Stimulated activated CD4-positive, alpha-beta T cell treated with anti-CD3 and anti-CD28 coated beads, Interleukin-4, amount 100 ng/mL, for 48 hours (primary cell): ENCODE measurements at places on chromosomes 3 and 15.

GRCh38 chr3:105387122-105387751 lies 20.5 kb downstream of the ALCAM start:
- no peak for DNase-seq

- DNase-seq = no peak
These were observed 2.1 kb downstream of the FYCO1 start for GRCh38 chr3:45993421-45994027.

DNA sequence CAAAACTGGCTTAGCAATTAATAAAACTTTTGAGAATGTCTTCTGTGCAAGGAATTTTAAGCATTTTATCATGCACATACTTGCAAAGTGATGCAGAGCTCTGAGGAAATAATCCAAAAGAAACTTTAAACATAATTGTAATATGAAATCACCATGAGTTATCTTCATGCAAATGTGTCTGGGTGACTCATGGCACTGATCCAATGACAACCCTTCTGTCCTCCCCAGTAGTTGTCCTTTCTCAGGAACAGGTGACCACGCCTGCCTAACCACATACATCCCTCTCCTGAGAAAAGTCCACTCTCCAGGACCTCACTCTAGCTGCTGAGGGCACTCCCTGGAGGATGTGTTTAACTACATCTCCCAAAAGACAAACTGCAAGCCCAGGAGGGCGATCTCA lies 530.6 kb upstream of the IL12A start:
- DNase-seq = no peak

GRCh38 chr3:47611576-47611975 lies 32.9 kb upstream of the CSPG5 start:
- DNase-seq = no peak

- DNase-seq = peak; percentile 40
These were observed 227.1 kb downstream of the RPLP1 start for GRCh38 chr15:69679623-69680228.

GRCh38 chr3:149356044-149356592 lies 21.3 kb downstream of the TM4SF1 start:
- DNase-seq = no peak

DNA sequence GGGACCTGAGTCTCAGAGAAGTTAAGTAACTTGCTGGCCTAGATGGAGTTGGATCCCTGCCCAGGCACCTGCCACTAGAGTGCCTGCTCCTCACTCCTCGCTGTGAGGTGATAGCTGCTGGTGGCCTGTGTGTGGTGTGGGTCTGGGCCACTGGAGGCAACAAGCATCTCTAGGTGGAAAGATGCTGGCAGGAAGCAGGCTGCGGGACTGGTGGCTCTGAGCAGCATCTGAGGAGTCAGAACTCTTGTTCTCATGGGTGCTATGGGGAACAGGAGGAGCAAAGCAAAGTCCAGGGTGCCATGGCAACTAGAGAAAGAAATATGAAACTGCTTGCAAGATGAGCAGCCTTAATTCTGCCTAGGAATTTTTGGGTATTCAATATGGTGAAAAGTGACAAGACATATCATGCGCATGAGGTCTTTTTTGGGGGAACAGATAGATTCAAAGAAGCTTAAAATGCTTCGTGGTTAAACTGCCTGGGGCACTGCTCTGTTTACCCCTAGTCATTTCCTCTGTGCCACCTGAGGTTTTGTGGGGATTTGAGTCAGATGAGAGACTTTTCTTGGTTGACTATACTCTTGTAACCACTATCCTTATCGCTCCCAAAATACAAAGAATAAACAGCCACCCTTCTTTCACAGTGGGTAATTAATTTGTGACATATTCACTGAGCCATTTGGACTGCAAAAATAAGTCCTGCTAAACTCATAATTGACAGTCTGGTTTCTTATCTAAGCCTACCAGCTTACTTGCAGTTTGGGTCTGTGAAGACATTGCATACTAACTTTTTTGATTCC lies 50.3 kb downstream of the MED12L start:
- peak; percentile 23 for DNase-seq

- DNase-seq = no peak
These were observed 449 bp downstream of the ROBO1 start for GRCh38 chr3:79767194-79767904.

GRCh38 chr15:77541421-77542181 lies 91.1 kb downstream of the LINGO1 start:
- DNase-seq = no peak

GRCh38 chr3:194181612-194182529 lies 45.9 kb downstream of the HES1 start:
- DNase-seq = no peak

DNA sequence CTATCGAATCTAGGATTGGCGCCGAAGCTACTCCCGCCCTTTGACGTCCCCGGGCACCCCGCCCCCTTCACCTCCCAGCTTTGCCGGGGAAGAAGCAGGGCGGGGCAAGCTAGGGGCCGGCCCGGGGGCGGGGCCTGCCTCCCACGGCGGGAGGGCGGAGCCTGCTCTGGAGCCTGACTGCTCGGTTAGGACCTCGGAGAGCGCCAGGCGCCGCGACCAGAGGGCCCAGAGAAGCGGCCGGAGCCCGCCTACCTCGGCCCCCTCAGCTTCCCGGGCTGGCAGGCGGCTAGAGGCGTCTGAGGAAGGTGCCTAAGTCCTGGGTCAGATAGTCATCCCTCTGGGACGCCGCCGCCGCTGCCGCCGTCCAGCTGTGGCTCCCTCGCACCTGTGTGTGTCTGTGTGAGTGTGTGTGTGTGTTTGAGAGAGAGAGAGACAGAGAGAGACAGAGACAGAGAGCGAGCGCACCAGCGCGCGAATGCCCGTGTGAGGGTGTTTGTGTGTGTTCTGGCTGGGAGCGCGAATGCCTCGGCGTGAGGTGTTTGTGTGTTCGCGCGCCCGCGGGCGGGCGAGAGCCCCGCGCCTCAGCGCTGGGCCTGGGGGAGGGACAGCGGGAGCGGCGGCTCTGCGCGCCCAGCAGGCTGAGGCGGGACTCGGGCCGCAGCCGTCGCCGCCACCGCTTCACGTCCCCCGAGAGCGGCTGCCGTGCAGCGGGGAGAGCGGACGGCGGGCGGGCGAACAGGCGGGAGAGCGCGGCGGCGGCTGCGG lies at the start of gene STXBP5L:
Gene STXBP5L, plus strand, starts transcription at position 176 of the 765 bp plus-strand sequence. CDS start 1,374 bp downstream, outside the sequence.
- peak; percentile 49 for DNase-seq

DNA sequence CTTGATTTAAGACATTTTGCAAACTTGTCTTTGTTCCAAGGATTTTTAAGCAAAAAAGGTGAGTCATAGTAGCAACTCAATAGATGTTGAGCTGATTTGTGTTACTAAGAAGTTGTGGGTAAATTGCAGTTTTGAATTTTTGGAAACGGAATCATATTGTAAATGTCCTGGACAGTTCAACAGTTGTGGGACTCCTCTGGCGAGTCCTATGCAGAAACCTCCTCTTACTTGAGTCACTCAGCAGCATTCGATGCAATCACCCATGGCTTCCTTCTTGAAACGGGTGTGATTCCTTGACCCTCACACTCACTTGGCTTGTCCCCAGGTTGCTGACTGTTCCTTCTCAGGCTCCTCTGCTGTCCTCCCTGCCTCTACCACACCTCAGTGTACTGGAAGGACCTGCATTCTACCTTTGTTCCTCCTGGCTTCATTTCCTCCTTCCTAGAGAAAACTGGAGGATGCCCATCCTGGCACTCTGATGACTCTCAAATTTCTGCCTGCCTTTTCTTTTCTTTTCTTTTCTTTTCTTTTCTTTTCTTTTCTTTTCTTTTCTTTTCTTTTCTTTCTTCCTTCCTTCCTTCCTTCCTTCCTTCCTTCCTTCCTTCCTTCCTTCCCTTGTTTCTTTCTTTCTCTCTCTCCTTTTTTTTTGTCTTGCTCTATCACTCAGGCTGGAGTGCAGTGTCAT lies 52.8 kb upstream of the DGKG start:
- DNase-seq = no peak

GRCh38 chr3:45646051-45646585 lies 43.1 kb upstream of the SACM1L start:
- no peak for DNase-seq

GRCh38 chr15:85646538-85647091 lies 148.1 kb downstream of the KLHL25 start:
- DNase-seq = no peak

- DNase-seq = no peak
These were observed 46.6 kb downstream of the HHLA2 start for GRCh38 chr3:108342837-108343486.

DNA sequence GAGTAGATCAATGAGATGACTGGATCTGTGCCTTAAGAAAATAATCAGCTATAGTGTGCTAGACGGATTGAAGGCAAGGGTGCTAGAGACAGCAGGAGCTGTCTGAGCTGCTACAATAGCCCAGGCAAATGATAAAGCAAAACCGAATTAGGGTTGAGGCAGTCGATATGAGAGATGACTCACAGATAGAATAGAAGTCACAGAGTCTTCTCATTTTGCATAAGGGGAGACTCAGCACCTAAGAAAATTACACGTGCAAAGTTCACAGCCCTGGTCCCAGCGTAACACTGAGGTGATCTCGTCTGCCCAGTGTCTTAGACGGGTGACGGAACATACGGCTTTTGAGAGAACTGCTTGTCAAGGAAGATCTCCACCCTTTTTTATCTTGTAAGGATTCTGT lies 11.6 kb downstream of the LPP start:
- DNase-seq = no peak
